ENCODE measurements at places on chromosomes 5 and 9. TPM values are rescaled to one million over a fixed set of nuclear protein-coding genes. Genes with fewer than 3 reads are reported as not detected.

- no peak for DNase-seq
- H3K36me3 ChIP-seq, result no peaks in the 10 kb centered on the region
- no peak overlapping the region for H3K27ac ChIP-seq
- H3K27me3 ChIP-seq, result no peaks in the 10 kb centered on the region
- H3K4me3 ChIP-seq, result no peak overlapping the region
Measured at GRCh38 chr5:94702729-94703128, 84.3 kb downstream of the SLF1 start.

DNA sequence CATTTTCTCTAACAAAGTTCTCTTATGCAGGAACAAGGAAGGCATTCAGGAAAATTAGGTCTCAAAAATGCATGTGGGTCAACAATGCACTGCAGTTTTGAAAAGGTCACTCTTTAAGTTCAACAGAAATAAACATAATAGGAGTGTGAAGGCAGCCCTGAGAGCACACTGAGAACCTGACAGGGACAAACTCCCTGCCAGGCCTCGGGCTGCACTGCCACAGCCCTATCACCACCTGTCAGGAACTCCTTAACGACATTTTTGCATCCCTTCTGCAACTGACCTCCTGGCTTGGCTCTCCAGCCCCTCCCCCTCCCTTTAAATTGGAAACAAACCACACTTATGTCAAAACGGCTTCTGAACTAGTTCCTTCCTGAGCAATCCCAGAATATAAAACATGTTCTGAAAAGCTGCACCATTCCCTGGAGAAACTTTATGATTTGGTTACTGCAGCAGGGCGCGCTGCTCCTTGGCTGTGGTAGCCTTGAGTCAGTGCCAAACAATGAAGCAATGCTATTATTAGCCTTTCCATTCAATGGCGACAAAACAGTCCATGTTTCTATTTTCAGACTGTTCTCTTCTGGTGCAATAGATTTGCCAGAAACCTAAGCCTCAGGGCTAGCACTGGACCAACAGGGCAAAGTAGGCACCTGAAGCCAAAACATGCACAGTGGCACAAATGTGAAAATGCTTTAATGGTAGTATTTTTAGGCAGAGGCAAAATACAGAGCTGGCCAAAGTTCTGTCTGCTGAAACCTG lies 160.1 kb upstream of the ZNF608 start:
- H3K36me3 ChIP-seq, result no peaks in the 10 kb centered on the region
- no peak overlapping the region for H3K4me3 ChIP-seq
- H3K27me3 ChIP-seq, result no peaks in the 10 kb centered on the region
- peaks cover 29% of the 10 kb centered on the region for H3K4me1 ChIP-seq
- peak overlapping the region; percentile 75 for H3K27ac ChIP-seq
- DNase-seq, result peak; percentile 87

- H3K4me1 ChIP-seq, result no peaks in the 10 kb centered on the region
- H3K27me3 ChIP-seq, result no peaks in the 10 kb centered on the region
- H3K4me3 ChIP-seq, result no peak overlapping the region
Measured at GRCh38 chr9:111622626-111623025, 8.5 kb upstream of the DNAJC25 start.

The AFAP1L1 gene
- 5.6 TPM for total RNA-seq

DNA sequence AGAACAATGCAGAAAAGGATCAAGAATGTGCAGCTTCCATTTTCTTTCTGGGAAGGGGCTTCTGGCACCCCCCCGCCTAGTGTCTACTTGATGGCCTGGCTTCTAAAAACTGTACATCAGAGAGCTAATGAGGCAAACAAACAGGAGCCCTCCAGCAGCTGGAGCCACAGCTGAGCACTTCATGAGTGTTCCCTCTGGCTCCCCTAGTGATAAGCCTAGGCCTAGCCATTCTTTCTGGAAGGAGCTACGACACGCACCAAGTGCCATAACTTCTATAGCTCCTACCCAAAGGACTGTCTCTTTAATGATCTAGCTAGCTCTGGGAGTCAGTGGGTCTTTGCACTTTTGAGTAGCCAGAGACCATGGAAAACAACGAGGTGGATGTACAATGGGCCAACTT lies 66.1 kb downstream of the DNAH5 start:
- H3K4me1 ChIP-seq, result no peaks in the 10 kb centered on the region
- DNase-seq, result no peak
- H3K27ac ChIP-seq, result no peak overlapping the region
- H3K36me3 ChIP-seq, result no peaks in the 10 kb centered on the region

- no peak overlapping the region for H3K4me3 ChIP-seq
- no peak for DNase-seq
- H3K4me1 ChIP-seq, result no peaks in the 10 kb centered on the region
- no peaks in the 10 kb centered on the region for H3K36me3 ChIP-seq
- H3K27ac ChIP-seq, result no peak overlapping the region
Measured at GRCh38 chr5:81898403-81898802, 73.4 kb upstream of the ATG10 start.

Data from sigmoid colon (tissue), 7 donors.